T follicular helper cell (primary cell): ENCODE measurements at places on chromosomes 3 and 15.

DNA sequence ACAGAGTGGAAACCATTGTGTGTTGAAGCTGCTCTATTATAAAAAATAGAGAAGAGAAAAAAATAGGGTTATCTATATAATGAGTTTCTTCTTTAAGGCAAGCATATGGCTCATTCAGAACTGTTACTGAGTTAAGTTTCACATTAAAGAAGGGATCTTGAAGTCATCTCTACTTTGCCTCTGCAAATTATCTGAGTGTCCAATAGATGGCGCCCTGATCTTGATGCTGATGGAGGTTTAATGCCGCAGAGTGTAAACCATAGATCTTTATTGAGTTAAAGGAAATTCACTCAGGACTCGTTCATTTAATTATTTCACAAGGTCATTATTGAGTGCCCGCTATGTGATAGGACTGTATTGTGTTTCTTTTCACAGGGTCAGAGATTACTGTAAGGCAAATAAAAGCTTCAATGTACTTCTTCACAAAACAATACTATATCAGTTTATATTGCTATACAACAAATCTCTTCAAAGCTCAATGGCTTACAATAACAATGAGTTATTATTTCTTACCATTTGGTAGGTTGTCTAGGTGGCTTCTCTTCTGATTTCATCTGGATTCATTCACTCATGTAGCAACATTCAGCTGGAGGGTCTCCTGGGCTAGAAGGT, 171.4 kb downstream of the NSUN3 start:
- no peak for DNase-seq

DNA sequence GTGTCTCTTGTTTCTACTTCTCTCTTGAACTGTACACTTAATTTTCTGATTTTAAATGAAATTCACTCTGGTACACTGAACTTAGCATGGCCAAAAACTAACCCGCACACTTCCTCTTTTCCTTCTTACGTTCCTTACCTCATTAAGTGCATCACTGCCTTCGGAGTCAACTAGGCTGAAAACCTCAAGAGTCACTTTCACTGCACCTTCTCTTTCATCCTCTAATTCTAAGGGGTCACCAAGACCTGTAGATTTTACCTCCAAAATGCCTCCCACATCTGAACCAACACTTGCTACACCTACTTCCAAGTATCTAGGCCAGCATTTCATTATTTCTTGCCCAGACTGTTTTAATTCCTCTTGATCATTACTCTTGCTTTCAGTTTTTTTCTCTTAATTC, 6.6 kb downstream of the CBLB start:
- no peak for DNase-seq

DNA sequence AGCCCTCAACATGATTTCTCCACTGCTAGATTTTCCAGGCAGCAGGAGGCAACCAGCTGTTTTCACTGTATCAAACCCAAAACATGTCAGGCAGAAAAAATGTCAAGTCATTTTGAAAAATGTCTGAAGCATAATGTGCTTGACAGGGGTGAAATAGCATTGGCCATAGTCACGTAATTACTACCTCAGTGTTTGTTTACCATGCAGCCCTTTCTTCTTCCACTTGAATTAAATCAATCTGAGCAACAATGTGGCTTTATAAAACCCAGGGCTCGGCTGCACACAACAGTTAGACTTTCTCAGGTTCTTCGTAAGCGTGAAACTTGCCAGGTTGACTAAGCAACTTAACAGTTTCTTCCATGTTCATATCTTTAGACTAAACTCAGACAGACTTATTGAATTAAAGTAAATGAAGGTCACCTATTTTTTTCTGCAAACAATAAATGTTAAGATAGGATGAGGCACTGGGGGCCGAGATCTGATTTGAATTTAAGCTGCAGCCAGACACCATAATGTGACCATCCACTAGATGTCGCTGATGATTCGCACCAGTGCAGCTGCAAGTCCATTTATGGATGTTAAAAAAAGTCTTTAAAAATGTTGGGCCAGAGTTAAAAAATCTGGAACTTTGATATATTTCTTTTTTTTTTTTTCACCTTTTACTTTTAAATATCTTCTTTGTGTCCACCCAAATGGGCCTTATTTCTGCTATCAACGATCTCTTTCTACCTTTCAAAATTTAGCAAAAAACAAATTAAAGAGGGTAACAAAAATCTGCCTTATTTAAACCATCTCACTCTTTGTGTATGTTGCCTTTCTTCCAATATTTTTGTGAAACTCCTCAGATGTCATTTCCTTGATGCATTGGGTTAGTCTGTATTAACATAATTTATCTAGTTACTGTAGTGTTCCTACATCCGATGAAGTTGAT, 305.9 kb downstream of the CACNA2D3 start:
- no peak for DNase-seq

DNA sequence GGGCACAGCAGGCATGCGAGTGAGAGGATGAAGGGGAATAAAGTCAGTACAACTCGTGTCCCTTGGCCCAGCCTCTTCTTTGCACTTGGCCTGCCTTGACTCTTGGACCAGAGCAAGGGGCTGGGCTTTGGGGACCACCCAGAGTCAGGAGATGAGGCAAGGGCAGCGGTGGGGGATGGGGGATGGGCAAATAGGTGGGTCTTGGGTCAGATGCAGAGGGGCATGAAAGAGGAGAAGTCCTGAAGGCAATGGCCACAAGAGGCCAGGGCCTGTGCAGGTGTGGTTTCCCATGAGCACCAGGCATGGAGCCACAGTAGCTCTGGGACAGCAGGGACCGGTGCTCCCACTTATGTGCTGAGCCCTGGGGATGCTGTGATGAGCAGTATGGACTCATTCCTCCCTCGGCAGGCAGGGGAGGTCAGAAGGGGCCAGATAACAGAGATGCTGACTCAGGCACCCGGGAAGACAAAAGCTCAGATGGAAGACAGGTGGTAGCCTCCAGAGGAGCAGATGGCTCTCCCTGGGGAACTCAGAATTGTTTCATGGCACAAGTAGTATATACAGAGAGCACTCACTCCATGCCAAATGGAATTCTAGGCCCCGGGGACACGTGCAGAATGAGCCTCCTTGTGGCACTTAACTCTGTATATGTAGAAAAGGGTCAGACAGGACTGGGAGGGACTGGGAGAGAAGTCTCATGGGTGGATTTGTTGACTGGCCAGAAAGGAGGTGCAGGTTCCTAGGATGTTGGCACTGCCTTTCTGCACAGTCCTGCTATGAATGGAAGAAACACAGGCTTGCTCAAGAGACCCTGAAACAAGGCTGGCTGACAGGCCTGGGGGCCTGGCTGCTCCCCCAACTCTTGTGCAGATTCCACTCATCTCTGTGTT, 14.3 kb downstream of the ZBTB47 start:
- DNase-seq: no peak

DNA sequence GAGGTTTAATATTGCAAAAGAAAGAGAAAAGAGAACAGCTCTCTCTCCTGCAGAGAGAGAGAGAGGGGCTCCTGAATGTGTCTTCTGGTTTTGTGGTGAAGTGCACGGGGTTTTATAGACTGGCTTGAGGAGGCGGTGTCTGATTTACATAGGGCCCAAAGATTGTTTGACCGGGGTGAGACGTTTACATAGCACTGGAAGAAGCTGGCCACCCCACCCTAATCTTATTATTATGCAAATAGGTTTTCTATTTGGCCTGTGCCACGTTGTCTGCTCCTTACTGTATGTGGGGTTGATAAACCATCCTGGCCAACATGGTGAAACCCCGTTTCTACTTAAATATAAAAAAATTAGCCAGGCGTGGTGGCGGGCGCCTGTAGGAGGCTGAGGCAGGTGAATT, 268.6 kb downstream of the SV2B start:
- no peak for DNase-seq
